Activated naive CD4-positive, alpha-beta T cell treated with Interleukin-2 at 50 U/mL for 16 hours (primary cell): ENCODE measurements at places on chromosomes 1 and 21.
A peak's percentile ranks its signal among the peaks of the same experiment; 100 is the strongest.

DNA sequence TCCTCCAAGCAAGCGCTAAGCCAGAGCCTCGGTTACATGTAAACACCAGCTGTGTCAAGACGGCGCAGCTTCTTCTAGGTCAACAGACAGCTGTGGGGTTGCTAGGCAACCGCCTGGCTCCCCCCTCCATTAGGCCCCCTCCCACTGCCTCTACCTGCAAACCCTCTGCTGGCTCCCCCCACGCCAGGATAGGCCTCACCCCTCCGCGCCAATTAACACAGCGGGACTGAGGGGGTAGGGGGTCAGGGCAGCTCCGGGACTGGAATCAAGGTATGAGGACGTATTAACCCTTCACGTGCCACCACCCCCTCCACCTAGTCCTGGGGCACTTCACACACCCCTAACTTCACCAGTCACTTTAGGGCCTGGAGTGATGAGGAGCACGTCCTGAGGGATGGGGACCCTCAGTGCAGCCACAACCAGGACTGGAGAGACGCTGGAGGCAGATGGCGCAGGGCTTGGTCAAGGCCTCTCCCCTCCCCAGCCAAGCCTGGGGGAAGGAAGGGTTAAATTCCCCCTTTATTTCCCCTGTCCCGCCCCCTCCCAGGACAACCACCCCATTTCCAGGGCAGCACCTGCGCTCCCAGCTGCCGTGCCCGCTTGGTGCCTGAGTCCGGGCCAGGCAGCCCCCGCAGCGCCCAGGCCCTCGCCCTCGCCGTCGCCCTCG lies 37.4 kb upstream of the WASF2 start:
- peak; percentile 18 for DNase-seq

GRCh38 chr21:41620982-41621381 lies 113.0 kb upstream of the TMPRSS2 start:
- DNase-seq, result no peak

GRCh38 chr1:36397083-36397377 lies 678 bp downstream of the LSM10 start:
- DNase-seq, result no peak

DNA sequence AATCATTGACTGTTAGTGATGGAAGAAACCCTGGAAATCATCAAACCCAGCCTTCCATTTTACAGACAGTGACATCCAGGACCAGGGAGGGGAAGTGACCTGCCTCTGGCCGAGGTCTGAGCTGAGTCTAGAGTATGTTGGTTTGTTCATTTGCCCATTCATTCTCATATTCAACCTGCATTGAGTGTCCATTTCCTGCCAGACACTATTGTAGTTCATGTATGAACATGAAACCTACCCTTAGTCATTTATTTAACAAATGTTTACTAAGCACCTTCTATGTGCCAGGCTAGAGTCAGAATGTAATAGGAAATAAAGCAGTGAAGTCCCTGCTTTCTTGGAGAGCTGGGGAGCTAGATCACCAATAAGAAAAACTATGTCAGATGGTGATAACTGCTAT lies 51.3 kb downstream of the KCND3 start:
- no peak for DNase-seq

- peak; percentile 48 for DNase-seq
Measured at GRCh38 chr1:204565617-204566582, 49.7 kb downstream of the MDM4 start.

DNA sequence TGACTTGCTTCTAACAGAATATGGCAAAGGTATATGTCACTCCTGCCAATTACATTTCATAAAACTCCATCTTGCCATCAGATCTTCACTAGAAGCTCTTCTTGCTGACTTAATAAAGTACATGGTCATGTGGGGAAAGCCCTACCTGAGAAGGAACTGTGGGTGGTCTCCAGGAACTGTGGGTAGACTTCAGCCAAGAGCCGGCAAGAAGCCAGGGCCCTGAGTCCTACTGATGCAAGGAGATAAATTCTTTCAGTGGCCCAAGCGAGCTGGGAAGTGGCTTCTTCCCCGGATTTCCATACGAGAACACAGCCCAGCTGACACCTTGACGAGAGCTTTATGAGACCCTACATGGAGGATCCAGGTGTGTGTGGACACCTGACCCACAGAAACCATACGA lies 228.7 kb downstream of the SMYD3 start:
- DNase-seq, result no peak

- no peak for DNase-seq
Measured at GRCh38 chr1:210882414-210883221, 251.3 kb downstream of the KCNH1 start.

DNA sequence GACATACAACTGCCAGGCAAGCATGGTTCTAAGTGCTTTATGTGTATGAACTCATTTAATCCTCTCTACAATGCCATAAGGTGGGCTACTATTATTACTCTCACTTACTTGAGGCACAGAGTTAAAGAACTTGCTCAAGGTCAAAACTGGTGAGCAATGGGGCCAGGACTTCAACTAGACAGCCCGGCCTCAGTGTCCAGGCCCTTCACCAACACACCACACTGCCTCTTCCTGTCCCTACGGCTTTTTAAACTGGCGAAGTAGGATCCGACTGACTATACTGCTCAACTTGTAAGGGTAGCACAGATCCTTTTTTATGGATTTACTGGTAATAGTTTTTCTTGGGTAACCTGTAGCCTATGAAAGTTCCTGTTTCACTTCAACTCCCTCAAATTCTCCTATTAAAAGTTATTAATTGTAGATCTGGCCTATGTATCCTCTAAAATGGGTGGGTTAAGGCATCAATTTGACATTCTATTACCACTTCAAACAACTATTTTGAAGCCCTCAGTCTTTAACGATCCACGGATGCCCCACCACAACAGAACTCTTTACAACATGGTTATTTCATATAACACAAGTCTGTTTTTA lies 4.3 kb downstream of the ERRFI1 start:
- DNase-seq, result no peak

DNA sequence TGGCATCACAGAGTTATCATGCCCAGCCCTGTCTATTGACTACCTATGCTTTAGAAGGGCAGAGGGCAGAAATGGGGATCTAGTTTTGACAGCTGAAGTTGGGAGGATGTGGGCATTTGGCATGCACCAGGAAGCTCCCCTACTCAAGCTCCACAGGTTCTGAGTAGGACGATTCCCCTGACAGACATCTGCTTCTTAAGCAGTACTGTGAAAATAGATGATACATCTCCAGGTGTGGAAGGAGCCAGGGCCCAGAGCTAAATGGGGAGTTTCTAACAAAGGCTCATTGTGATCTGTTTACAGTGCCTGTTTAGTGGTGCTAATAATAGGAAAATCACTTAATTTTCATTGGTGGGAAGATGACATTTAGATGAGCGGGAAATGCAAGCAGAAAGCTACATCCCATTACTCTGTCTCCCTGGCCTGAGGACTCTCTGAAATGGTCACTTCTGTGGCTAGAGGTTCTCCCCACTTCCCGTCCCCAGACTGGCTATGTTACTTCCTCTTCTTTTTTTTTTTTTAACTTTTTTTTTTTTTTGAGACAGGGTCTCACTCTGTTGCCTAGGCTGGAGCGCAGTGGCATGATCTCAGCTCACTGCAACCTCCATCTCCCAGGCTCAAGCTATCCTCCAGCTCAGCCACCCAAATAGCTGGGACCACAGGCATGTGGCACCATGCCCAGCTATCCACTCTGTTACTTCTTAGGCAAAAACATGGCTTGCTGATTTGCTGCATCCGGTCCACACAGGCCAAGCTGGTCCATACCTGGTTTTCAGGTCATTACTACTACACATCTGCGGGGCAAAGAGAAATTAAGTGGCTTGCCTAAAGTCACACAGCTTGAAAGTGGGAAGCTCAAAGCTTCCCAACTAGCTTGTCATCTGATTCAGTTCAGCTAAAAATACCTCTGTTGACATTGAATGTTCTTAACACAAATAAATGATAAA lies 23.2 kb upstream of the CNIH3 start:
- no peak for DNase-seq

DNA sequence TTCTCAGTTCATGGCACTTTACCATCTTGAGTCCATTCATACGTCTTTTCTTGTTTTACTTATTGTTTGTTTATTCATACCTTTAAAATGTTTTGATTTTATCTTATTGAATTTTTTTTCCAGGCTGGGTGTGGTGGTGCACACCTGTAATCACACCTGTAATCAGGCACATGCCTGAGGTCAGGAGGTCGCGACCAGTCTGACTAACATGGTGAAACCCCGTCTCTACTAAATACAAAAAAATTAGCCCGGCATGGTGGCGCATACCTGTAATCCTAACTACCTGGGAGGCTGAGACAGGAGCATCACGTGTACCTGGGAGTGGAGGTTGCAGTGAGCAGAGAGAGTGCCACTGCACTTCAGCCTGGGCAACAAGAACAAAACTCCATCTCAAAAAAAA lies 104.1 kb upstream of the MROH9 start:
- no peak for DNase-seq

GRCh38 chr1:17218939-17219338 lies 14.0 kb downstream of the PADI1 start:
- DNase-seq, result no peak

GRCh38 chr1:41924911-41925310 lies 6.2 kb upstream of the HIVEP3 start:
- no peak for DNase-seq

GRCh38 chr1:153140484-153140883 lies 10.2 kb downstream of the SPRR2G start:
- no peak for DNase-seq
